CD8-positive, alpha-beta memory T cell (primary cell): ENCODE measurements at places on chromosomes 12 and 14.

DNA sequence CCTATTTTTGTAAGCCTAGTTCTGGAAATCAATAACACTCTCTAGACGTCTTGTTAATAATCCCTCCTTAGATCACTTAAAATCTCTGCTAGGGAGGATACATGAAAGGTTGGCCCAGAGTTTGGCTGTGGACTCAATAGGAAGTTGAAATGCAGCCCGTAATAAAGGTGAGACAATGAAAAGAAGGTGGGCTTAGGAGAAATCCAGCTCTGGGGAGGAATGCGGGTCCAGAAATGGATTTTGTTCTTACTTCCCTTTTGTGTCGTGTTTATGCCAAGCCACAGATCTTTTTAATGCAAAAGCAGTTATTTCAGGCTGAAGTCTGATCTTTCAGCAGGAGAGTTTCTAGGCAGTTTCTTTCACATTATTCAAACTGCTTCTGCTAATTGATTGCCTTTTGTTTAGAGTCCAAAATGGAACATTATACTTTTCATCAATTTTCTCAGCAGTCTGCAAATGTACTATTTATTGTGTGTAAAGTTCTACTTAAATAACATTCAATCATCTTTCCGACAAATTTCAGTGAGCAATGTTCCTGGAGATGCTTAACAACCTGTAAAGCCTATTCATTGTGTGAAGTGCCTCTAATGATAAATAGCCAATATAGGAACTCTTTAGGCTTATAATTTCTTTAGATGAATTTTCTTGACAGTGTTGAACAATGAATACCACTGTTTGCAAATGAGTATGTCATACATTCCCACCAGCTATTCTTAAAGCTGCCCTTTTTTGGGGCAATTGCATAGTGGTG, 252.9 kb upstream of the KRR1 start:
- no peak for DNase-seq

- DNase-seq = no peak
Observed at GRCh38 chr14:103310576-103311095, 23.4 kb upstream of the EIF5 start.

GRCh38 chr12:98645572-98646067, 530 bp downstream of the APAF1 start:
- DNase-seq = no peak

DNA sequence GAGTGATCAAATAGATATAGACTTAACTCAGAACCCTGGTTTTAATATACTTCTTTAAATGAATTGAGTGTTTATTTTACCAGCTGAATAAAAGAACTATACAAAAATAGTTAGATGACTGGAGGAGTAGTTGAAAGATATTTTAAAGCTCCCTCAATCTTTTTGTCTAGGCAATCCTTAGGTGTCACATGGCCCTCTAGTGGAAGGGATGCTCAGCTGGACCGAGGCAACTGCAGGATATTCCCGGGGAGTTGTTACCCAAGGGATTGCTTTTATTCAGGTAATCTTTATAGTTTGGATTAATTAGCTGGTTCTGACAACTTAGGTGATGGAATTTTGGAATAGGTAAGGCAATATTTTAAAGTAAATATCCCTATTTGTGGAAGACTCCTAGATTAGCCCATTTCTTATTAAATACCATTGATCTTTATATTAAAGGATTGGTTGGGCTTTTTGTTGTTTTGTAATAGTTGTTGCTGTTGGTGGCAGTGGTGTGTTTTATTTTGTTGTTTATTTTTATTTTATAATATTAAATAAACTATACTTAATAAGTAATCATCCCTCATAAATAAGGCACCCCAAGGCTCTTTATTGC, 57.1 kb downstream of the ZDHHC17 start:
- DNase-seq = no peak

- DNase-seq = no peak
Observed at GRCh38 chr14:58796242-58797009, 158.7 kb downstream of the DACT1 start.

GRCh38 chr14:58969951-58970751, 218.3 kb upstream of the DAAM1 start:
- no peak for DNase-seq

DNA sequence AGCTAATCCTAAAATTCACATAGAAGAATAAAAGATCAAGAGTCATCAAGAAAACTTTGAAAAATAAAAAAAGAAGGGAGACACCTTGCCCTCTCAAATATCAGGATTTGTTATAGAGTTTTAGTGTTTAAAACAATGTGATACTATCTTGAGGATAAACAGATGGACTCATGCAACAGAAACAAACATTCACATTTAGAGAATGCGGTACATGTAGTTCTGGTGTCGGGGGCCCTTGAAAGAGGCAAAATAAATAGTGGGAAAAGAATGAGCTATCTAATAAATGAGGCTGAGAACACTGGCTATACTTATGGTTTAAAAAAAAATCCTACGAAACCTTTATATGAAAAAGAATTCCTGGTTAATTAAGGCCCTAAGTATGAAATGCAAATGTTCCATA, 127.7 kb downstream of the LLPH start:
- no peak for DNase-seq

DNA sequence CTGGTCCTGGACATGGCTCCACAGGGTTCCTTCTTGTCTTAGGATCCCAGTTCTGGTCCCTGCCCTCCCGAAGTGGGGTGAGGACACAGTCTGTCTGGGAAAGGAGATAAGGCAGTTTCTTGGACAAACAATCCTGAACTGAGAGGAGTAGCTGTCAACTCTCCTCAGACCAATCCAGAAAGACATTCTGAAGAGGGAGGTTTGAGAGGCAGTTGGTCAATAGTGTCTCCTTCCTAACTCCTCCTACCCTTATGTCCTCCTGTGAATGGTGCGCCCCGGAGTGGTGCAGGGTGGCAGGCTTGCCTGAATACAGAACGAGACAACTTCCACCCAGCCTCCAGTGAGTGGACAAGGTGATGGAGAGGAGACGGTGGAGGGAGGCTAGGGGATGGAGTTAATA, 15.4 kb upstream of the ASIC1 start:
- no peak for DNase-seq

DNA sequence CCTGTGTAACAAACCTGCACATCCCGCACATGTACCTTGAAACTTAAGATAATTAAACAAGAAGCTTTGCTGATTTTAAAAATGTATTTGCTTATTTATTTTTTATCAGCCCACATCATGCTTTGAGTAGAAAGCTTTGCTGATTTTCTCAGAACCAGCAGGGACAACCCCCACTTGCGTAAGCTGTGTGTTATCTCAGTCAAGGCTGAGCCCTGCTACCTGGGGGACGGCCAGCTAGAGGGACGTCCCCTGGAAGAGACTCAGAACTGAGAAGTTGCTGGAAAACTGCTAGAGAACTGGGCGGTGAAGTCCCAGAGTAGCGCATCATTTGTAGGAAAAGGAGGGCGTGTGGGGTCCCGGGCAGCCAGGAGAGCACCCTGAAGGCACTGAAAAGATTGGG, 4.1 kb upstream of the PLEK2 start:
- no peak for DNase-seq

DNA sequence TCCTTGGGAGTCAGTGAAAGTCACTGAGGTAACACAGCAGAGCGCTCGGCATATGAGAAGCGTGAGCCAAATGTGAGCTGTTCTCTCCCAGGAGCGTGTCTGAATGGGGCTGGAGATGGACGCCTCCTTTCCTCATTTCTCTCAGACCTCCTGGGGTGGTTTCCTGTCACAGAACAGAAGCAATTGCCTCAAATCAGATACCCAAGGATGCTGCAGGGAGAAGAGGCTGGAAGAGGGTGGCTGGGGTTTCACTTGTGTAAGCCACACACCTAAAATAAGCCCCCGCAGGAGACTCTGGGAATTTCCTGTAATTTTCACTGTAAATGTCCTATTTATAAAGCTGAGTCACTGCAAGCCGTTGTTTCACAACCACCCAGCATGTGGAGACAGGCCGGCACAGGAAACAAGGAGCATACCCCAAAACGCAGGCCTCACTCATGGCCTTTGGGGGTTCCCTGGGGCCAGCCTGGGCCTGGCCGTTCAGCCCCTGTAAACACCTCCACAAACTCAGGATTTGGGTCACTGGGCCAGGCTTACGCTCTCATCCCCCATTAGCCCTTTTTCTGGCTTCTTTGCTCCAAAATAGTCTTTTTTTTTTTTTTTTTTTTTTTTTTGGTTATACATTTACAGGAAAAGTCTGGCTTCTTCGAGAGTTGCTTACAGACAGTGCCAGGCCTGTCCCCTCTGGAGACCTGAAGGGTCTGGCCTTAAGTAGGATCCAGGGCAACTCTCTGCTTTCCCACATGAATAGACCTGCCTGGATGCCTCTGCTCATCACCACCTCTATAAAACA, 55.3 kb downstream of the VCPKMT start:
- DNase-seq = peak; percentile 57

- no peak for DNase-seq
Observed at GRCh38 chr12:104698871-104699270, 242.1 kb downstream of the CHST11 start.

DNA sequence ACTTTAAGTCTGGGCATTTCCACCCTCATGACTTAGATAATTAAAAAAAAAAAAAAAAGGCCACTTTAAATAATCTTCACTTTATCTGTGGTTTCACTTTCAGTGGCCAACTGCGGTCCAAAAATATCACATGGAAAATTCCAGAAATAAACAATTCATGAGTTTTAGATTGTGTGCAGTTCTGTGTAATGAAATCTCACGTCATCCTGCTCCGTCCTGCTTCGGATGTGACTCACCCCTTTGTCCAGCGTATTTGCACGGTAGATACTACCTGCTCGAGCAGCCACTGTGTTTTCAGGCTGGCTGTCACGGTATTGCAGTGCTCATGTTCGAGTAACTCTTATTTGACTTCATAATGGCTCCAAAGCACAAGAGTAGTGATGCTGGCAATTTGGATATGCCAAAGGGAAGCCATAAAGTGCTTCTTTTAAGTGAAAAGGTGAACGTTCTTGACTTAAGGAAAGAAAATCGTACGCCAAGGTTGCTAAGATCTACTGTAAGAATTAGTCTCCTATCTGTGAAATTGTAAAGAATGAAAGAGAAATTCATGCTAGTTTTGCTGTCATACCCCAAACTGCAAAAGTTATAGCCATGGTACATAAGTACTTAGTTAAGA, 2.4 kb downstream of the E2F7 start:
- no peak for DNase-seq

- DNase-seq = no peak
Observed at GRCh38 chr14:68667313-68667791, 125.5 kb downstream of the ZFP36L1 start.

GRCh38 chr14:80101835-80102234, 109.5 kb downstream of the DIO2 start:
- DNase-seq = no peak

- DNase-seq = no peak
Observed at GRCh38 chr12:77980782-77981181, 150.1 kb downstream of the NAV3 start.

GRCh38 chr12:92718483-92718990, 15.7 kb downstream of the PLEKHG7 start:
- DNase-seq = no peak

GRCh38 chr14:71133296-71133695, 226.0 kb downstream of the PCNX1 start:
- no peak for DNase-seq

DNA sequence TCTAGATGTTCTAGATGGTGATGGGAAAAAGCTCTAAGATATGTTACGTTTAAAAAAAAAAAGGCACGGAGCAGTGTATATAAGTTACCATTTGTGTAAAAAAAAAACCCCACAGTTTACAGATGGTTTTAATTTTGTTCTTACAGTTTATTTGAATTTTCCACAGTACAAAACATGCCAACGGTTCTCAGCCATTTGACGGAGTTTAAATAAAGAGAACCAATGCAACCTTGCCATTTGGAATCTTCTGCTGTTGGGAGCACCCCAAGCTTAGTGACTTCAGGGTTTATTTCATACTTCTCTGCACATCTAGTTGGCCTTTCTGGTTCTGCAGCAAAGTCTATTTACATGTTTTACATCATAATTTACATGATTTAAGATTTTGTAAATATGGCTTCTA, 7.7 kb upstream of the HPD start:
- DNase-seq = no peak

GRCh38 chr12:15613981-15614380, 175.2 kb downstream of the EPS8 start:
- DNase-seq = no peak

- no peak for DNase-seq
Observed at GRCh38 chr12:130658145-130658911, 57.8 kb downstream of the RIMBP2 start.

DNA sequence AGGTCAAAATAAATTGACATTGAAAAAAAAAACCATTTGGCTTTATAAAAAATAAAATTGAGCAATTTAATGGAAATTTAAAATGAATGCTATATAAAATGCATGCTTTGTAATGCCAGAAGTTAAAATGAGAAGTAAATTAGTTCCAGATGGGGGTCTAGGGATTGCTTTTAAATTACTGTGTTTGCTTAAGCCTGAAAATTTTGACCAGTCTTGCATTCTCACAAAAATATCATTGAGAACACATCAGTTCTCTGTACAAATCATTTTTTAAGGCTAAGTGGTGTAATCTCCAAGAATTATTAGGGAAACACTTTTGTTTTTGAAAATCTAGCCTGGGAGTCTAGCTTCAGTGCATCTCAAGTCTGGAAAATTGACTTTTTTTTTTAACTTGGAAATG, 90.7 kb downstream of the RERG start:
- DNase-seq = no peak

DNA sequence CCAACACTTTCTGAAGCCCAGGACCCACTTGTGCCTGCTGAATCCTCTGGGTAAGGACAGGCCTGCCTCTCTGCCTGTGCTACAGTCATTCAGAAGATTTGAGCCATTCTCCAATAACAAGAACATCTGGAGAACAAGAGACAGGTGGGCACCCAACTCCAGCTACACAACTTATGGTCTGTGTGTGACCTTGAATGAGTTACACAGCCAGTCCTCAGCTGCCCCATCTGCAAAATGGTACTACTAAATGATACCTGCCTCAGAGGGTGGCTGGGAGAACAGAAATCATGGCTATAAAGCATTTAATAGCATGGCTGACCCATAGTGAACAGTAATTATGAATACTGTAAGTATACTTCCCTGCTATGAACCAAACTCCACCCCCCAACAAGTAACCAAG, 4.2 kb downstream of the CKAP4 start:
- DNase-seq = no peak

GRCh38 chr12:47990351-47991105, 13.7 kb downstream of the COL2A1 start:
- peak; percentile 68 for DNase-seq

GRCh38 chr12:45732936-45733335, 3.4 kb downstream of the ARID2 start:
- no peak for DNase-seq

GRCh38 chr12:131332224-131332623, 378.5 kb downstream of the ADGRD1 start:
- no peak for DNase-seq

DNA sequence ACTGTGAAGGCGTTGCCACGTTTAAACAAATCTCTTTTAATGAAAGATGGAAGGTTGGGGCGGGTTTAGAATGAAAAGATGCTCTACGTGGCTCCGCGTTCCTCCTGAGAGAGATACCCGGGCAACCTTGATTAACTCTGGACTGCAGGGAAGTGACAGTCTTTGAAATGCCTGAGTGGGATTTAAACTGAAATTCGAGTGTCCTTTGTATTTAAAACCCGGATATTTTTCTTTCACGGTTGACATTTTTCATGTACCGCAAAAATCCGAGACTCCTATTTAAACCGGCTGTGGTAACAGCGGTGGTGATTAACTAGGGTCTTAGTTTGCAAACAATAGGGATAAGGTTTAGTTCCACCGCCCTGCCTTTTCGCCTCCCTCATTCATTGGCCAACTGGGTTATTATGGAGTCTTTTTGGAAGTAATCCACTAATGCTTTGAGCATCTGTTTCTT, 707 bp downstream of the G2E3 start:
- no peak for DNase-seq

- DNase-seq = no peak
Observed at GRCh38 chr14:63896278-63896720, 43.5 kb downstream of the SYNE2 start.

- DNase-seq = no peak
Observed at GRCh38 chr14:67734675-67735074, 33.0 kb downstream of the RDH12 start.
